ENCODE measurements at places on chromosomes 4 and X.

DNA sequence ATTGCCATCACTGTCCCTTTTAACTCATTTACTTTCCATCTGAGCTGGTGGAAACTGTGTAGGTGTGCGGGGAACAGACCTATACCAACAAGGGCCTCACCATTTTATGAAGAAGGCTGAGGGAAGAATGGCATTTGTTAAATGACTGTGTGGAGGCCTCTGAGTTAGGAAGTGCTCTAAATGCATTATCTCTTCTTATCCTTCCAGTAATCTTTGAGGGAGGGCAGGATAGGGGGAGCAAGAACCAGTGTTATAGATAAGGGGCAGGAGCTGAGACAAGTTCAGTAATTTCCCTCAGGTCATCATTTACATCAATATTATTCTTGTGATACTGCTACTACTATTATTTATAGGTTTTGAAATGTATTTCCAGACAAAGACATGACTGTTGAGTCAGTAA lies 122.4 kb upstream of the PDLIM3 start:
- DNase-seq = no peak

- no peak for DNase-seq
Observed at GRCh38 chr4:86825511-86825910, 23.7 kb downstream of the SLC10A6 start.

DNA sequence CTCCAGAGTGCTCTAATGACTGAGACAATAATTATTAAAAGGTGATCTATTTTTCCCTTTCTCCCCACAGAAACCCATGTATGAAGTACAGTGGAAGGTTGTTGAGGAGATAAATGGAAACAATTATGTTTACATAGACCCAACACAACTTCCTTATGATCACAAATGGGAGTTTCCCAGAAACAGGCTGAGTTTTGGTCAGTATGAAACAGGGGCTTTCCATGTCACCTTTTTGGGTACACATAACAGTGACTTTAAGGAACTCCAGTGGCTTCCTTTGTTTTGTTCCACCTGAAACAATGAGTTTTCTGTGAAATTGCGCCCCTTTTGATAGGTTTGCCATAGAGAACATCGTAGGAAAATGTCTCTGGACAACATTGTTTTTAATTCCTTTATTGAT lies 69.6 kb downstream of the KIT start:
- DNase-seq = no peak

DNA sequence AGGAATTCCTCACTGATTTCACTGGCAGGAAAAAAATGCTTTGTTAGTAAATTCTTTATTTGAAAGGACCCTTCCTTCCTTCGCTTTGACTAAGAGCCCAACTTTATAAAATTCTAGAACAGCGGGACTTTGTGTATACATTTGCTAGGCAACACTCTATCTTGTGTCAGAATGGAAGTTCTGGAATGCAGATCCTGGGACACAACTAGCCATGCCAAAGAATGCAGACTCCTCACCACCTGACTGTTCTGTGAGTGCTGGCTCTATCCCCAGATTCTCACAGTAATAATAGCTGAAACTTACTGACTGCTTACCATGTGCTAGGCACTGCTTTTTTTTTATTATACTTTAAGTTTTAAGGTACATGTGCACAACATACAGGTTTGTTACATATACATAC lies 73.3 kb upstream of the ZDHHC15 start:
- DNase-seq = no peak

DNA sequence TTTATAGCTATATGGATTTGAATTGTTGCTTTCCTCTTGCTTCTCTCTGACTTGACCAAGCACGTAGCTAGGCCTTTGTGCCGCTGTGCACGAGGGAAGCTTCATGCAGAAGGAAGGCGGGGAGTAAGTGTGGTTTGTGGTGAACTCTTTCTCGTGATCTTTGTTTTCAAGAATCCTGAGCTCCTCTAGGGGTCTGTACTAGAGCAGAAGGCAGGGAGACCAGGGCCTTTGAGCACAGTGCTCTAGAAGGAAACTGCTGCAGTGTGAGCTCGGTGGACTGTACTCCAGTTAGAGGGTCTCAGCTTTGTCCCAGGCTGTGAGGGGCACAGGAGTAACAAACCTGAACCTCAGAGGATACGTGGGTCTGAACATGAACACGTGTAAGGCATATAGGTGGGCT lies 49.0 kb downstream of the AGA start:
- DNase-seq = no peak

DNA sequence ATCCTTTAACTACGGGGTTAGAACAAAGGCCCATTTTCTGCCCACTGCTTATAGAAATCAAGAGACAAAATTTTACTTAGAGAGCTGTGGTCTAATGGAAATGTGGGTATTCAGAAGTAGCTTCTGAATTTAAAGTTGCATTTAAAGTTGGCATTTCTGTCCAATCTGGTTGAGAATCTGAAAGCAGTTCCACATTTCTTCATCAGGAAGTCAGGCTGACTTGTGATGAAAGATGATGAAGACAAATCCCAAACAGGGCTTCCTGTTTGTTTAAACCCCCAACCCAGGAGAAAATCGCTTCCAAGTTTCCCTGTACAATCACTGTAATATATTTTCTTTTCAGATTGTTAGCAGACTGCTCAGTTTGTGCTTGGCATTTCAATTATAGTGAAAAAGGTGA lies 345.3 kb downstream of the SPRY1 start:
- DNase-seq = no peak

GRCh38 chr4:186264660-186265059 lies 1.3 kb upstream of the F11 start:
- no peak for DNase-seq

- no peak for DNase-seq
Observed at GRCh38 chrX:25427873-25428555, 412.2 kb upstream of the ARX start.

DNA sequence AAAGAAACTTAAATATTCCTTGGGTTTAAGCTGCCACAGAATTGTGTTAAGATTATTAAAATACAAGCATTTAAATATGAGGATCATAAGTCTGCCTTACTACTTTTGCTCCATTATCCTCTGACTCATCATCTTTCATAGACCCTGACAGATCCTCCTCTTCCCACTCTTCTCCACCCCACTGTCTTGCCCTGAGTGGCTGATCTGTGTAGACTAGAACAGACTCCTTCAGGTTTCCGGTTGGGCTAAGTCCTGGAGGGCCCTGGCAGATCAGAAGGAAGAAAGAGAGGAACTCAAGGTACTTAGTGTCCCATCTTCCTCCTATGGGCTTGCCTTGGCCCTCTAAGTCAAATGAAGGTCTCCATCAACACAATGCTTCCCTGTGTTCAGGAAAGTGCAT lies 30.7 kb downstream of the PALLD start:
- DNase-seq = no peak

- no peak for DNase-seq
Observed at GRCh38 chr4:78922207-78922606, 17.0 kb downstream of the PAQR3 start.

GRCh38 chr4:16160457-16160856 lies 65.8 kb downstream of the TAPT1 start:
- no peak for DNase-seq

DNA sequence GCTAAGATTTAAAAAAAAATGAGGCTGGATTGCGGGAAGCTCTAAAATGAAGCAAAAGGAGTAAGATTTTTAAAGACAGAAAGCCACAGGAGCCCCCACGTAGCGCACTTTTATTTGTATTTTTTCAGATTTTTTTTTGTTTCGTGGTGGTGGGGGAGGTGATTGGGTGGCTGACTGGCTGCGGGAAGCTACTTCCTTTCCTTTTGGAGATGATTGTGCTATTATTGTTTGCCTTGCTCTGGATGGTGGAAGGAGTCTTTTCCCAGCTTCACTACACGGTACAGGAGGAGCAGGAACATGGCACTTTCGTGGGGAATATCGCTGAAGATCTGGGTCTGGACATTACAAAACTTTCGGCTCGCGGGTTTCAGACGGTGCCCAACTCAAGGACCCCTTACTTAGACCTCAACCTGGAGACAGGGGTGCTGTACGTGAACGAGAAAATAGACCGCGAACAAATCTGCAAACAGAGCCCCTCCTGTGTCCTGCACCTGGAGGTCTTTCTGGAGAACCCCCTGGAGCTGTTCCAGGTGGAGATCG lies 908 bp downstream of the PCDH10 start:
- peak; percentile 20 for DNase-seq

DNA sequence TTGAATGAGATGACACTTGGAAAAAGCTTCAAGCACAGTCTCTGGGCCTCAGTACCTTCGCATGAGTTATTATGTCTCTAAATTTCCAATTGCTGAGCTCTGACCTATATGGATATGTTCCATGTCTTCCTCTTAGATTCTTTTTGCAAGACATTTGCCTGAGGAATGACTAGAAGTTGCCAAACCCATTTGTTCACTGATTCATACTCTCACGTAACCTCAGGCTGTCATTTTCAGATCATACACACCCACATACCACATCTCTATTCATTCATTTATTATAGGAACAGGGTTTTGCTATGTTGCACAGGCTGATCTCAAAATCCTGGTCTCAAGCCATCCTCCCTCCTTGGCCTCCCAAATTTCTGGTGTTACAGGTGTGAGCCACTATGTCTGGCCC lies 2137.1 kb upstream of the TENM3 start:
- no peak for DNase-seq

DNA sequence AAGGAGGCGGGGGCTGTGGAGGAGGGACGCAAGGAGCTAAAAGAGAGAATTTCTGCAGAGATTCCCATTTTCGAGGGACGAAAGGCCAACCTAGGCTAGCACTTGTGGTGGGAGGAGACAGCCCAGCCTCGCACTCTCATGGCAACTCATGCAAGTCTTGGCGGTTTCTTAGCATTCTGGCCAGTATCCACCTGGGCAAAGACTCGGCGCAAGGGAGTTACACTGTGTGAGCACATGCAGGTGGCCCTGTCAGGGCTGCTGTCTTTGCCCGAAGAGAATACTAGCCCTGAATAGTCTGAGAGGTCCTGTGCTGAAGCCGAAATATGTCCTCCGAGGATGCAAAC lies 15.5 kb downstream of the MCF2 start:
- no peak for DNase-seq

DNA sequence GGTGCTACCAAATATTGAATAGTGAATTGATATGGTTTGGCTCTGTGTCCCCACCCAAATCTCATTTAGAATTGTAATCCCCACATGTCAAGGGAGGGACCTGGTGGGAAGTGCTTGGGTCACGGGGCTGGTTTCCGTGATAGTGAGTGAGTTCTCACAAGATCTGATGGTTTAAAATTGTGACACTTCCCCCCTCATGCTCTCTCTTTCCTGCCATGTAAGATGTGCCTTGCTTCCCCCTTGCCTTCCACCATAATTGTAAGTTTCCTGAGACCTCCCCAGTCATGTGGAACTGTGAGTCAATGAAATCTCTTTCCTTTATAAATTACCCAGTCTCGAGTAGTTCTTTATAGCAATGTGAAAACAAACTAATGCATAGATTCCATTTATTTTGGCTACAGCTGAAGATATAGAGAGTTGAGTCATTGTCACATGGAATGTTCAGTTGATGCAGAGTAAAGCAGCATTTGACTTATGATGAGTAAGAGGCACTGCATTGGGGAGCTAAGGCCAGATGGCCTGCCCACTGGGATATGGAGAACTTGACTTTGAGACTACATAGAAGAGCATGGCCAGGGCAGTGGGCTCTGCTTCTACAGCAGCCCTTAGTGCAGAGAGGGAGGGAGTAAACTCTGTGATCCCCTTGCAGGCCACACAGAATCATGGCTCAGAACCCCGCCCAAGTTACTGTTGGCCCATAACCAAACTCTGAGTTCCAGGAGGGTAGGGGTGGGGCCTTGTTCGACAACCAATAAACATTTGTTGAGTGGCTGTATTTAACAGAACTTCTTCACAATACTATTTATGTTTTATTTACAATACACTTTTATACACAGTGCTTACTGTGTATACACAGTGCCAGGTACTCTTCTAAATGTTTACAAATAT lies 34.2 kb downstream of the RAI2 start:
- no peak for DNase-seq

GRCh38 chrX:85024044-85024443 lies 20.4 kb downstream of the APOOL start:
- no peak for DNase-seq

Measured in right hindlimb (tissue), 1 donor.